Cortex of kidney (tissue), 1 donor: ENCODE measurements at places on chromosomes 6 and 20.

DNA sequence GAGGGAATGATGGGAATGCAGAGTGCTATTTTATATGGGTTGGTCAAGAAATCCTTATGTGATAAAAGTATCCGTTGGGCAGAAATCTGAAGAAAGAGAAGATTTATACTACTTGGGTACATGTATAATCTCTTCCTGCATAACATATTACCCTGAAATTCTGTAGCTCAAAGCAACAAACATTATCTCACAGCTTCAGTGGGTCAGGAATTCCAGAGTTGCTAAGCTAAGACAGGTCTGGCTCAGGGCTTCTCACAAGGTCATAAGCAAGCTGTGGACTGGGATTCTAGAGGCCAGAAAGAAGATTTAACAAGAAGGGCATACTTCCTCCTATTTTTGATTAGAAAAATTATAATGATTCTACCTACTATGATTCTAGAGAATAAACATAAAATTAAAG is 172.5 kb upstream of the THEMIS start:
- DNase-seq, result no peak

- no peak for DNase-seq
Observed at GRCh38 chr20:41452226-41452625, 85.6 kb upstream of the EMILIN3 start.

- DNase-seq, result no peak
Observed at GRCh38 chr6:44107017-44107416, 20.2 kb downstream of the MRPL14 start.

GRCh38 chr6:169589293-169589692 is 112.5 kb downstream of the WDR27 start:
- no peak for DNase-seq
